Sciatic nerve (tissue), 2 donors: ENCODE measurements at places on chromosomes 16 and 17. TPM values are rescaled to one million over a fixed set of nuclear protein-coding genes. Genes with fewer than 3 reads are reported as not detected.

Gene NPB
- 0.80 TPM for total RNA-seq

Gene TK2
- total RNA-seq, result 44.2 TPM

Gene TP53TG3F
- not detected for total RNA-seq

Gene CFAP97D1
- total RNA-seq, result not detected

Gene KRTAP9-2
- total RNA-seq, result not detected

Gene TMC5
- 1.7 TPM for total RNA-seq

Gene NKD1
- 37.0 TPM for total RNA-seq

Gene SPDYE4
- not detected for total RNA-seq

Gene PRSS33
- total RNA-seq, result not detected

Gene MYH2
- total RNA-seq, result not detected

Gene KRT27
- 1.2 TPM for total RNA-seq
